ENCODE measurements at places on chromosomes 13 and 19.
A peak's percentile ranks its signal among the peaks of the same experiment; 100 is the strongest.

DNA sequence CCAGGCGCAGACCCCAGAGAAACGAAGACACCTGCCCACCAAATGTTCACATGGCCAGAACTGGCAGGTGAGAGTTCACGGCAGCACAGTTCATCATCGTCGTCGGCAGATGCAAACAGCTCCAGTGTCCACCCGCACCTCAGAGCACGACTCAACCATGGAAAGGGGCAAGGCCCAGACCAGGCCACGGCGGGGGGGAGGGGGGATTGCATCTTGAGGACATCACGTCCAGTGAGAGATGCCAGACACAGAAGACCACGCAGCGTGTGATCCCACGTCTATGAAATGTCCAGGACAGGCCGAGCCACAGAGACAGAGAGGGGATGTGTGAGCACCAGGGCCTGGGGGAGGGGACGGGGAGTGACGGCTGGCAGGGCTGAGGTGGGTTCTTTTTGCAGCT is 7.3 kb downstream of the RNF126 start:
- no peak for DNase-seq

GRCh38 chr19:2015608-2015950 is at the start of gene BTBD2:
Gene BTBD2, minus strand, starts transcription at chr19:2015714. Its CDS starts 11 bp downstream, at chr19:2015703.
- DNase-seq = peak; percentile 66

- no peak for DNase-seq
Observed at GRCh38 chr13:59745392-59745788, 418.3 kb downstream of the DIAPH3 start.

- DNase-seq = no peak
Observed at GRCh38 chr13:46894568-46894967, 2.3 kb downstream of the HTR2A start.

DNA sequence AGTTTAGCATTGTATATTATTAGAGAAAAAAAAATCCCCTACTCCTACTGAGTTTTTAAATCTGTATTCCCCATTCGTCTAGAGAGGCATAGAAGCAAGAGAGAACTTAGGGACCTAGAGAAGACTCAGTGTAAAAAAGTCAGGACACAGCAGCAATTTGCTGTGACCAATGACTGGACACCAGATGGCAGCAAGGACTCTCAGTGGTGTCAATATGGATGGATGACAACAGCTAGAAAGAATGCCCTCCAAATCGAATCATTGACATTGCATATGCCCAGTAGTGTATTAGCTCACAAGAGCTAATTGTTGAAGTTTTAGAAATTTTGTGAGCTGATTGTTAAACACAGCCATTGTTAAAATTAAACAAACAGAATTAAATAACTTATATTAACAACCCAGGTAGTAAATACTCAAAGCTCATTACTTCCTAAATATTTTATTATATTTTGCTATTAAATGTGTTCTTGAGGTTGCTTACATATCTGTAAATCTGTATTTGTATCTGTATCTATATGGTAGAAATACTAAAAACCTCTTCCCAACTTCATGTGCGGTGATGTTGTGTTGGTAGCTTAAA is 43.9 kb downstream of the SIAH3 start:
- peak; percentile 25 for DNase-seq

DNA sequence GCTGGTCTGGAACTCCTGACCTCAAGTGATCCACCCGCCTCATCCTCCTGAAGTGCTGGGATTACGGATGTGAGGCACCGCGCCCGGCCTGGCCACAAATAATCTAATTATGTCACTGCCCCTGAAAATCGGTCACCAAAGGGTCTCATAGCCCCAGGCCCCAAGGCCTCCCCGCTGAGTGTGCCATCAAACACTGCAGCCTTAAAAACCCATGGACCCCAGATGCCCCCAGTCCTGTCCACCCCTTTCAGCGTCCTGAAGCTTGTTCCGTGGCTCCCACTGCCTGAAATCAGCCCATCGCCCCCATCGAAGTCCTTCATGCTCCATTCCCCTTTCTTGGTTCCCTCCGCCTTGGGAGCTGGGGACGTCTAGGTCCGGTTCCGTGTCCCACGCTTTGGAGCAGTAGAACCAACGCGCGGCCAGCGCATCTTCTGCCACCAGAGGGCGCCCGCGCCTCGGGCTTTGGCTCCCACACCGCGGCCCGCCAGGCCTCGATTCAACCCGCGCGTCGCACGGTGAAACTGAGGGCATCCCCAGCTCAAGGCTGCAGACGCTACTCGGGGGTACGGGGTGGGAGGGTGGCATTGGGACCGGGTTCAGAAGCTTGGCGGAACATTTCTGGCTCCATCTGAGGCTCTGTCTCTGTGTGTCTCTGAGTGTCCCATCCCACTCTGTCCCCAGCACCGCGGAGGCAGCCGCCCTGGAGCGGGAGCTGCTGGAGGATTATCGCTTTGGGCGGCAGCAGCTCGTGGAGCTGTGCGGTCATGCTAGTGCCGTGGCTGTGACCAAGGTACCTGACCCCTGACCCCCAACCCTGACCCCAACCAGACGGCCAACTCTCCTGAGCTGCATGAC is 3.5 kb downstream of the YJEFN3 start:
- DNase-seq = peak; percentile 81

- no peak for DNase-seq
Observed at GRCh38 chr13:50574731-50575130, 268.8 kb downstream of the DLEU7 start.

DNA sequence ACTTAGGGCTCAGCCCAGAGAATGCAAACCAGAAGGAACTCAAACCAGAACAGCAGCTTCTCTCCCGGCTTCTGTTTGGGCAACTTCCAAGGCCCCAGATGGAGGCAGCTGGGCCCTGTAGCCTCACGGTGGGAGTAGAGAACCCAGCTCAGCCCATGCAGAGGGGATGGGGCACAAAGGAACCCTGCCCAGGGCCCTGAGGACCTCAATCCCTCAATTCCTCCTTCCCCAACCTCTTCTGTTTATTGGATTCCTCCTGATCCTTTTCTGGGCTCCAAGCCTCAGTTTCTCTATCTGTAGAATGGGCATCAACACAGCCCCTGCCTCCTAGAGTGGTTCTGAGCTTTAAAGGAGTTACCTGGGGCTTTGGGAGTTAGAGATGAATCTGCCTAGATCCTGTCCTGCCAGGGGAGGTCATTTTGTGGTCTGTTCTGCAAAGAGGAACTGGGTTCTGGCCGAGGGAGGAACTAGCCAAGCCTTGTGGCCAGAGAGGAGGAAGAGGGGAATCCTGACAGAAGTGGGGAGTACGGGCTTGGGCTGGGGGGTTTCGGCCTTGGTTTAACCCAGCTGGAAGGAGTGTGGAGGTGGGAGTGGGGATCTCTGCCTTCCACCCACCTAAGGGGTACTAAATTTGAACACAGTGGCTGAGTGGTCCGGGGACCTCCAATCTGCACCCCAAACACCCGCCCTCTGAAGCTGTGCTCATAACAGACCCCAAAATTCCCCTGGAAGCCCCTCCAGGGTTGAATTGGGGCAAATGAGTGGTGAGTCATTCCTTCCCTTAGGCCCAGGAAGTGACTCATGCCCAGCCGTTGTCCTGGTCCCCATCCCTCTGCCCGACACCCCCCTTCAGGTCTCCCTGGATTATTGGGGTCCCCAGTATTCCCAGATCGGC is 2.7 kb downstream of the ADGRE5 start:
- DNase-seq = peak; percentile 84

GRCh38 chr13:99225078-99225477 is 24.4 kb downstream of the UBAC2 start:
- DNase-seq = no peak

GRCh38 chr13:111120422-111120821 is 5.3 kb downstream of the ARHGEF7 start:
- DNase-seq = no peak

DNA sequence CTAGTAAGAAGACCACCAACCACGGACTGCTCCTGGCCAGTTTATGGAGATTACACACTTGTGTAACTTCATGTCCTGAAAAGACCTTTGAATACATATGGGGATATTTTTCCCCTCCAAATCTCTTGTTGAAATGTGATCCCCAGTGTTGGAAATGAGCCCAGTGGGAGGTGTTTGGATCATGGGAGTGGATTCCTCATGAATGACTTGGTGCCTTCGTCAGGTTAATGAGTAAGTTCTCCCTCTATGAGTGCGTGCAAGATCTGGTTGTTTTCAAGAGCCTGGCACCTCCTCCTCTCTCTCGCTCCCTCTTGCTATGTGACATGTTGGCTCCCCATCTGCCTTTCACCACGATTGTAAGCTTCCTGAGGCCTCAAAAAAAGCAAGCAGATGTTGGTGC is 769.0 kb upstream of the SLITRK1 start:
- DNase-seq = no peak

- DNase-seq = no peak
Observed at GRCh38 chr19:51921949-51922348, 5.3 kb upstream of the ZNF613 start.

DNA sequence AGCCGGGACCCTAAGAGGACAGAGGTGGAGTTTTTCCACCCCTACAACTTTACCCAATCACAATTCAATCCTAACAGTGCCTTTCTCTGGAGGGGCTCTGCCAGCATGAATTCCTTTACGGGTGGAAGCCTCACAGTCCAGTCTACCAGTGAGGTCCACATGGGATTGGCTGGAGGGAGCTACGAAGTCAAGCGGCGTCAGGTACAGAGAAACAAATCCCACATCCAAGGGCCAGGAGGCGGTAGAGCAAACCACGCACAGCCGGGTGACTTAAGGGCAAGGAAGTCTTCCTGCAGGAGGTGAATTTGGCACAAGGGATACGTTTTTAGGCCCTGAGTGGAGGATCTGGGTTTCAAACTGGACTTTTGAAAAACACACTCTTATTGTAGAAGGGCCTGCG is 199.6 kb downstream of the UQCRFS1 start:
- DNase-seq = no peak

DNA sequence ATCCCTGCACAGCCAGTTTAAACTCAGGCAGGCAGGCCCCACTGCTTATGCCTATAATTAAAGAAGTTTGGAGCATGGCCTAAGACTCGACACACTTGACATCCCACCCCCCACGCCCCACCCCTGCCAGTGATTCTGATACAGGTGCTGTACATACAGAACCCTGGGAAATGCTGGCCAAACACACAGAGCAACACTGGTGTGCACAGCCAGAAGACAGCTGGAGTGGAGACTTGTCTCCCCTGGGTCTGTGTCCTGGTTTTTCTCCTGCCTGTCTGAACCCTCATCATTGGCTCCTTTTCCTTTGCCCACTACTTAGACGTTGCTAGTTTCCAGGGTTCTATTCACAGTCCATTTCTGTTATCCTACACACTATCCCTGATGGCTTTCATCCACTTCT is 76.8 kb downstream of the DLEU7 start:
- no peak for DNase-seq

- no peak for DNase-seq
Observed at GRCh38 chr13:36214163-36214921, at the start of gene SOHLH2. Gene SOHLH2, minus strand, starts transcription at chr13:36214556. Its CDS starts 30 bp downstream, at chr13:36214526.

- no peak for DNase-seq
Observed at GRCh38 chr13:33145667-33146066, 129.4 kb downstream of the KL start.

- peak; percentile 60 for DNase-seq
Observed at GRCh38 chr19:51830274-51830673, 35.3 kb downstream of the FPR3 start.

- DNase-seq = no peak
Observed at GRCh38 chr13:71828117-71828516, 38.9 kb downstream of the DACH1 start.

GRCh38 chr13:99724633-99725517 is 223.6 kb downstream of the TM9SF2 start:
- DNase-seq = no peak

- DNase-seq = no peak
Observed at GRCh38 chr19:43372462-43372861, 19.0 kb downstream of the CD177 start.

DNA sequence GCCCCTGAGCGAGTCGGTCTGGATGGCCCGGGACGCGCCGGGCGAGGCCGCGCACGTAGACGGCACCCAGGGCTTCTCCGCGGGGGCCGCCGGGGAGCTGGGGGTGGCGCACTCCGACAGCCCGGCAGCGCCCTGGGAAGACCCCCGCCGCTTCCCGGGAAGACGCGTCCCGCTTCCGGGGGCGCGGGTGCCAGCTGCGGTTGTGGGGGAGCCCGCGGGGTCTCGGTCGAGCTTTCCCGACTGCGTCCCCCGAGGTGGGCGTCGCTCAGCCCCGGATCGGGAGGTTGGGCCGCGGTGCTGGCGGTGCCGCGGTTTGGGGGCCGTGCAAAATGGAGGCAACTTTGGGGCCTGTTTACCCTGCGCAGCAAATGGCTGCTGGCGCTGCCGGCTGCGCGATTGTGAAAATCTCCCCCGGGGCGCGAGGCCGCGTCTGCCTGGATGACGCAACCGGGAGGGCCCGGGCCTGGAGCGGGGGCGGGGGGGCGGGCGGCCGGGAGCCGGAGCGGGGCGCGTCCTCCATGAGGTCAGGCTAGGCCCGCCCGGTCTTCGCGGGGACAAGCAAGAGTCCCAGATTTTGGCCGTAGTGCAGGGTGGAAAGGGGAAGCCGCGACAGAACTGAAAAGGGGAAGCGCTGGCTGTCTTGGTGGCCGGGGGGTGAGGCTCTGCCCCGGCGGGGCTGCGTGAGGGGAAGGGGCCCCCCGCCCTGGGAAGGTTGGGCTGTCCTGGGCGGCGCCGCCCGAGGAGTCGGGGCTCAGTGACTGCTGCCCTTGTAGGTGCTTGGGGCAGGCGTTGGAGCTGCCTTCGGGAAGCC is 11.3 kb downstream of the PEAK3 start:
- peak; percentile 85 for DNase-seq

DNA sequence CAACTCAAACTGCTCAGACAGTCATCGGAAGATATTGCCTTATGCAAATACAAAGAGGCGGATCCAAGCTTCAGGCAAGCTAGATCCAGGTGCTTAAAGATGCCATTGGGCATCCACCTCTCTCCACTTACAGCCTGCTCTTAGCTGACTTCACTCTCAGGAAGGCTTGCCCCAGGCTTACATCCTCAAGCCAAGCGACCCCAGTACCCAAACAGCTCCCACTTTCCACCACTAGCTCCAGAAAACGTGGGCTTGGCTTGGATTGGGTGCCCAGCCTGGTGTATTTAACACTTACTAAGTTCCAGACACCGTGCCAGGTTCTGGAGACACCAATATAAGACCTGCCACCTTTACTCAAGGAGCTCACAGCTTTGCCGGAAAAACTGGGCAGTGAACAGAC is 142.1 kb upstream of the VSTM2B start:
- DNase-seq = peak; percentile 3

GRCh38 chr13:79486433-79487188 is 5.7 kb downstream of the NDFIP2 start:
- no peak for DNase-seq

DNA sequence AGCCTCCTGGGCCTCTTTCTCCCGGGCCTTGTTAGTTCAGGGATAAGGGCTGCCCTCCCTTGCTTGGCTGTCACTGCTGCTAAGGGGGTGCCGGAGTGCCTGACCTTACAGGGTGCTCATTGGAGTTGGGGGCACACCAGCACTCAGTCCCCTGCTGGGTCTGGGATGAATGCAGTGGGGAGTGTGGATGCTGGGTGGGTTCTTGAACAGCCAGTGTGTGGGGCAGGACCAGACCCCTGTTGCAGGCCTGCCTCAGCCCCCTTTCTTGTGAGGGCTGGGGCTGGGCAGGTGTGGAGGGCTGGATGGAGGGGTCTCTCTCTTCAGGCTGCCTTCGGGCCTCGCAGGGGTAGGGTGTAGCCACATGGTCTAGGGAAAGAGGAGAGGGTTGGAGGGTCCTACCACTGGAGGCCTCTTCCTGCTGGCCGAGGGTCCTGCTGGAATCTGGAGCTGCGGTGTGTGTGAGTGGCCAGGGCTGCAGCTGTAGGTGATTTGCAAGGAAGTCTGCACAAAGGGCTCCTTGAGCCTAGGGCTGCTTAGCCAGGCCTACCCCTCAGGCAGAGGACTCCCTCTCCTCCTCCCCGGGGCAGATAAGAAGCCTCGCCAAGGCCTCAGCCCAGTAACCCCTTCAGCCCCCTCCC is 3.2 kb downstream of the CEBPA start:
- DNase-seq = no peak

Measured in CD4-positive, alpha-beta T cell treated with Interleukin-4 for 1 hour (primary cell).